ENCODE measurements at places on chromosomes 5 and 9.
A peak's percentile ranks its signal among the peaks of the same experiment; 100 is the strongest.

- DNase-seq = no peak
These were observed 3.1 kb downstream of the PTRH1 start for GRCh38 chr9:127712371-127712770.

DNA sequence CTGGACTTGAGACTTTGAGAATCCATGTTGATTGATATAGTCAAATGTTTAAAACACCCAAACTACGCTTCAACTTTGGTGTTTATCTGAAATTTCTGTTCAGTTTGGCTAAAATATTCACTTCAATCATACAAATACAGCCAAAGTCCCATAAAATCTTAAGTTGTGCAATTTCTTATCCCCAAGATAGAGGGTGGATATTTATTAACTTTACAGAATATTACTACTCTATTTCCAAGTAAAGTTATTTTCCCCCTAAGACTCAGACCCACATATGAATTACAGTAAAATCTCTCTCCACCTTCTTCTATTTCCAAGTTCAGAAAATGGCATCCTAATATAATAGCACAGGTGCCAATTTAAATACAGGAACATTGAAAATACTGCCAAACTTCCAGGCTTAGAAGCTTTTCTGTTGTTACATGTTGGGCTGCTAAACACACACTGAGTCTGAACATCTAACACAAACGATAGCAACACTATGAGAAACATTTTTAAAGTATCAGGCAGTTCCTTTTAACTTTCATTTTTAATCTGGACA lies 290.3 kb downstream of the EBF1 start:
- no peak for DNase-seq

DNA sequence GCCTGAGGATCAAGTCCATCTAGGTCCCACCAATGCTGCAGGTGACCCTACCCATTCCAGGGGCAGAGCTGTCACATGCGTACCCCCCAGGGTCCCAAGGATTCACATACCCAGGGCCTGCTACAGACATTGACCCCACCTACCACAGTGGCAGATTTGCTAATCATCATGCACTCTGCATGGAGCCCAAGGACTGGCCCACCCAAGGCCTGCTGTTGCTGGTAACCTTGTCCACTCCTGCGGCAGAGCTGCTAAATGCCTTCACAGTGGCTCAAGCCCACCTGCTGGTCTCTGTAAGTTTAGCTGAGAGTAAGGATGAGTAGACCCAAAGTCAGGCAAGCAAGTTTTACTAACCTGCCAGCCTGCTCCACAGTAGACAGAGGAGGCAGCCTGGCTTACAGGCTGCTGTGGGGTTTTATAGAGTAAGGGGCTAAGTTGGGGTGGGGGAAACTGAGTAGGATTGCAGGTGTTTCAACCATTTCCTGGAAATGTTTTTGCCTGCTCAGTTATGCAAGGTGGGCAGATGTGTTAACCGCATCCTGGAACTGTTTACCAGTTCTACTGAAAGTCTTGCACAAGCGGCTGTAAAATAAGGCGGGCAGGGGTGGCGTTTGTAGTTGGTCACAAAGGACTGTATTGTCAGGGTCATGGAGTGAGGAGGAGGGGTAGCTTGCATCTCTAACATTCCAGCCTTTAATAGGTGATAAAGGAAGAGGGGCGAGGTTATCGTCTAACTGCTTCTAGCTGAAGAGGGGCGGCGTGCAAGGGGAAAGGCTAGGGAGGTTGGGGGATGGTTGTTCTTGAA lies 2163.5 kb upstream of the WWC1 start:
- no peak for DNase-seq

- peak; percentile 35 for DNase-seq
These were observed 351.5 kb upstream of the KLF4 start for GRCh38 chr9:107841076-107841475.

DNA sequence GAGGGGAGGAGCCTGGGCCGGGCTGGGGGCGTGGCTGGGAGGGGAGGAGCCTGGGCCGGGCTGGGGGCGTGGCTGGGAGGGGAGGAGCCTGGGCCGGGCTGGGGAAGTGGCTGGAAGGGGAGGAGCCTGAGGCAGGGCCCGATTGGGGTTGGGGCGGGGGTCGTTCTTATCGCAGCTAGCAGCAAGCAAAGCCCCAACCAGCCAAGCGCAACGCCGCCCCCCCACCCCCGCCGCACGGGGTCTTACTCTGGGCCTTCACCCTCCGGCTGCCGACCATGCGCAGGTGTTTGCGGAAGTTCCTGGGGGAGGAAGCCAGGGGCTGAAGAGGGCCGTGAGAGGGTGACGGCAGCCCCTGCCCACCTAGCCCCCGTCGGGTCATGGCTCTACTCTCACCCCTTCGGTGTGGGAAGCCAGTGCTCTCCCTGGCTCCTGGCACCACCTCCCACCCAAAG lies 5.0 kb downstream of the NSMF start:
- no peak for DNase-seq

GRCh38 chr5:179680780-179681401 lies at the start of gene CBY3:
Gene CBY3 (minus strand): TSS chr5:179681034. CDS start chr5:179680918, 116 bp downstream.
- DNase-seq = no peak

DNA sequence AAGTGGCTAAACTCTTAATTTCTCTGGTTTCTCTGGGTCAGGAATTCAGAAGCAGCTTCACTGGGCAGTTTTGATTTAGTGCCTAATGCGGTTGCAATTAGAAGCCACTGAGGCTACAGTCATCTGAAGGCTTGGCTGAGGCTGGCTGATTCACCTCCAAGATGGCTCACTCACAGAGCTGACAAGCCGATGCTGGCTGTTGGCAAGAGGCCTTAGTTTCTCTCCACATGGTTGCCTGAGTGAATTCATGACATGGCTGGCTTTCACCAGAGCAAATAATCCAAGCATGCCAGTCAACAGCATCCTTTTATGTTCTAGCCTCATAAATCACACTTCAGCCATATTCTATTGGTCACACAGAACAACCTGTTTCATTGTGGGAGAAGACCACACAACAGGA lies 2.8 kb upstream of the CDK7 start:
- peak; percentile 20 for DNase-seq

GRCh38 chr9:109052416-109052815 lies 39.1 kb upstream of the CTNNAL1 start:
- peak; percentile 5 for DNase-seq

- DNase-seq = no peak
These were observed 2.6 kb downstream of the VLDLR start for GRCh38 chr9:2624051-2624682.

DNA sequence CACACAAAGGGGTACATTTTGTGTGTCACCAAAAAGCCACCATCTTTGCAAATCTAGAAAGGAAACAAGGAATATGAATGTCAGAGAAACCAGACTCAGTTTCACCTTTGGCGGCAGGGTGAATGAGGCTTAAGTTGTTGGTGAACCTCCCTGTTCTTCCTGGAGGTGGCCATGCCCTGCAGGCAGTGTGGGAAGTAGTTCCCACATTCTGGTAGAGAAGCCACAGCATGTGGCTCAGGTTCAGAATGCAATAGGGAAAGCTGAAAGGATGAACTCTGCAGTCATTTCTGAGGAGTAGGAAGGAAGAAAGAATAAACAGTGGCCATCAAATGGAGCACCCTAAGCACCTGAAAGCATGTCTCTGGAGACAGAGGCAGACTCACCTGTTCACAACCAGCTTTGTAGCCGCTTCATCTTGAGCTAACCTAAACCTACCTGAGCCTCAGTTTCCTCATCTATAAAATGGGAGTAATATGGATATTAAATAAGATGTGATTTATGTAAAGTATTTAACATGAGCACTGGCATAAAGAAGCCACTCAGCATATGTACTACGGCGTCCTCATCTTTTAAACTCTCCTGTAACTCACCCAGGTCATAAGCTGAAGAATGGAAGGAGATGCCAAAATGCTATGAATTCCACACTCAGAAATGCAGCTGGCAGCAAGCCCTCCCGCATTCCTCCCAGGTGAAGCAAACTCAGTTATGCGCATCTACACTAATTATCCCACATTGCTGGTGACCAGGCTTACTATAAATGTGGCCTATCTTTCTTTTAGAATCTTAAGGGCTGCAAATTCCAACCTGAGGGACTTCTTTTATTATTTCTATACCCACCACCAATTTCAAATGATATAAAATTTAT lies 86.0 kb downstream of the ZNF608 start:
- DNase-seq = no peak

DNA sequence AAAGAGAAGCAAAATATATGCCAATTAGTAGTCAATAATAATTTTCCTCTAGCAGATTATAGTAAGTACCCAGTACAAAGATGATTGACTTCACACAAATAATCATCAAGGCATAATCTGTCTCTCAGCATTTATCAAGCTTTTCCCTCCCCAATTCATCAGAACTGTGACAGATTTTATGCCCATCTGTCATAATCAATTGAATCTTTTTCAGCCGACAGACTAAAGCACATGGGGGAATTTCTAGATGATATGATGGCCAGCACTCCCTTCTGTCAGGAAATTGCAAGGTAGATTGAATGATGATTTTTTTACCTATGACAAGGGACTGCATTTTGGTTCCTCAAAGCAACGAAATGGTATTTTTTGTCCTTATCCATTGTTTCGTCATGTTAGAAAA lies 227.1 kb upstream of the CYLC2 start:
- no peak for DNase-seq

DNA sequence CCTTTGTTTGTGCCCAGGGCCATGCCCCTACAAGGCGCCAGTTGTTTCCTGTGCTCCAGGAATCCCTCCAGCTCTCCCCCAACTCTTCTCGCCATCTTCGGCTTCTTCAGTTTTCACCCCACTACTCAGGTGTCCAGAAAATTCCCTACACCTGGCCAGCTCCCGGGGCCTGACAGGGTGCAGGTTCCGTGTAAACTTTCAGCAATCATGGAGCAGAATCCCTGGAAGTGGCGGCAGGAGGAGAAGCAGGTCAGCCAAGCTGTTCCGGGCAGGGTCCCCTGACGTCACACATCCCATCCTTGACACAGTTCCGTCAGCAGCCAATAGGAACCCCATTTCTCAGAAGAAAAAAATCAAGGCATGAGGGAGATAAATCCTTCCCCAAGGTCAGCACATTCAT lies 12.2 kb upstream of the ADGRD2 start:
- no peak for DNase-seq

- no peak for DNase-seq
These were observed 32.8 kb downstream of the HMGXB3 start for GRCh38 chr5:150033334-150033733.

GRCh38 chr5:151179489-151179840 lies 21.9 kb upstream of the ANXA6 start:
- no peak for DNase-seq

GRCh38 chr5:127878174-127878750 lies 175.1 kb downstream of the CCDC192 start:
- DNase-seq = peak; percentile 59

GRCh38 chr5:102119252-102119651 lies 176.8 kb downstream of the SLCO4C1 start:
- no peak for DNase-seq

GRCh38 chr5:146109379-146109778 lies 4.0 kb upstream of the PLAC8L1 start:
- no peak for DNase-seq

DNA sequence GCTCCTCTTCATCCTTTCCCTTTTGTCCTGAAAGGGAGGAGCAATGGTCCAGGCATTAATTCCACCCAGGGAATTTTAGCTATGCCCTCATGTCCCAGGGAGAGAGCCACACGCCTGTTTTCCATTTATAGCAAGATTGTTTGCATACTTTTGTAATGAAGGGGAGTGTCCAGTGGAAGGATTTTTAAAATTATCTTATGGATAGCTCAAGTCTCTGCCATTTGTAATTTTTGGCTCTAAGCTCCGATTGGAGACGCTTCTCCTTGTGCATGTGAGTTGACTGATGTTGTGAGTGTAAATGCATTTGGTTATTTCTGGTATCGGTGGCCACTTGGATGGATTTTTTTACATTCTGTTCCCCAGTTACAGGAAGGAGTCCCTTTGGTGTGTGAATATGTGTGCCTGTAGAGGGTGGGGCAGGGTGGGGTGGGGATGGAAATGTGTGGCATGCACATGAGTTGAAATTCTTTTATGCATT lies 7.2 kb upstream of the RPL26L1 start:
- no peak for DNase-seq
